T follicular helper cell (primary cell): ENCODE measurements at places on chromosomes 6 and 20.

- no peak for DNase-seq
Measured at GRCh38 chr6:72657407-72658197, 35.7 kb downstream of the KCNQ5 start.

DNA sequence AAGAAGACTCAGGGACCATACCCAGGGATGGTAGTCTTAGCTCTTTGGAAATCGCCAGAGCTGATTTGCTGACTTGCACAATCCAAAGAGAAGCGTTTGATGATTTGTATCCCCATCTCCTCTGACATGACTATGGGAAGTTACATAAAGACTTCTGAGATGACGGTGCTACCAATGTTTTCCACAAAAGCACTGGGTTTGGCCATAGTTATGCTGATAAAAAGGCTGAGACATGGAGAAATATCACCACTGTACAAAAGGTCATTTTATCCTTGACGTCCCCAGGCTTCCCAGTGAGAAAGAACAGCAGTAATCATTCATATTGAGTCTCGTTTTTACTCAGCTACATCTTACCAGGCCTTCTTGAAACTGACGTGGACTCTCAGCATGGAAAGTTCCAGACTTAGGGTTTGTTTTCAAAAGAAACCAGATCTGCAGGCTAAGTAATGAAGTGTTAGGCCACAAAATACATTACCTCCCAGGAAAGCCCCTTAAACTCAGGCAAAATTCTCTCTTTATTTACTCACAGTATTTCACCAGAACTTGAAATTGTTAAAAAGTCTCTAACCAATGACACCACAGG is 370.3 kb upstream of the JARID2 start:
- no peak for DNase-seq

DNA sequence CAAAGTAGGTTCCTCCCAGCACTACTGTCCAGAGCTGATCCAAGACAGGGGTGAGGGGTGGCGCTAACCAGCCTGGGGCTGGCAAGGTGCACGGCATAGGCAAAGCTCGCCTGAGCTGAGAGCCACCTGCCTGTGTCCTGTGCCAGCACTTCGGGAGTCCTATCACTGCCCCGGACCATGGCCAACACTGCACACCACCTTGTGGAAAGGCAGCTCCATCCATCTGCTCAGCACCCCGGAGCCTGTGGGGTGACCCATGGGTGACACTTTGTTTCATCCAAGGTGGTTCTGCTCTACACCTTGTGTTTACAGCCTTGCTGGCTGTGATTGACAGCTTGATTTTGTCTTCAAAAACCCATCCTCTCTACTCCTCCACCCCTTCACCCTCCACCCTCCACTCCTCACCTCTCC is 32.9 kb upstream of the GATA5 start:
- DNase-seq = no peak

DNA sequence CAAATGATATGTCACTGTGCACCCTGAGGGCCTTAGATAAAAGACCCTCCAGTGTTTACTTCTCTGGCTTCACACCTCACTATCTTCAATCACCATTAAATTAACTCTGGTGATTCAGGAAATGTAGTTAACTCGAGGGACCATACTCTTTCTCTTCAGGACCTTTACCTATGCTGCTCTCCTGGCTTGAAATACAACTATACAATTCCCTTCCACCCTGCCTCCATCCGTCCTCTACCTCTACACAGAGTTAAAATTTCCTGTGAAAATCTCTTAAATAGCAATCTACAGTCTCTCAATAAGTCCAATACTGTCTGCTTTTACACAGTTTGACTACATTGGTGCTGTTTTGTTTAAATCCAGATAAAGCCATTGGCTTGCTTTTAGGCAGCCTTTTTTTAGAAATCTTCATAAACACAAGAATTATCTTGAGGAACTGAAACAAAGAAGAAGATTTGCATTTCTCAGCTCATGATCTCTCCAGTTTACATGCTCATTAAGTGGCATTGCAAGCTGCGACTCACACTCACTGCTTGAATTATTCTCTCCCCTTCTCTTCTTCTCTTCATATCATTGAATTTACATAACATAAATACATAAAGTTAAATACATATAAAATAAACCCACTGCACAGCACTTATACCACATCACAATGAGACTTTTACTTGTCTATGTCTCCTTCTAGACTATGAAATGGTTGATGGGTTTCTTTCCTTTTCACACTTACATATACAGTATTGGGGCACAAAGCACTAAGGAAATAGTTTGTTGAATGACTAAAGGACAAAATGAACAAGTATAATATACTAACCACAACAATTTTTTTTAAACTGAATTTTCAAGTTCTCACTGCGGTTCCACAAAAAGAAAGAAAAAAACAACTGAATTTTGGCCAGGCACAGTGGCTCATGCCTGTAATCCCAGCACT is 239.0 kb upstream of the KCNQ5 start:
- DNase-seq = no peak

- no peak for DNase-seq
Measured at GRCh38 chr6:167157863-167158262, at the start of gene GPR31. Gene GPR31, minus strand, starts transcription at chr6:167157980. Its CDS starts 149 bp downstream, at chr6:167157831.

DNA sequence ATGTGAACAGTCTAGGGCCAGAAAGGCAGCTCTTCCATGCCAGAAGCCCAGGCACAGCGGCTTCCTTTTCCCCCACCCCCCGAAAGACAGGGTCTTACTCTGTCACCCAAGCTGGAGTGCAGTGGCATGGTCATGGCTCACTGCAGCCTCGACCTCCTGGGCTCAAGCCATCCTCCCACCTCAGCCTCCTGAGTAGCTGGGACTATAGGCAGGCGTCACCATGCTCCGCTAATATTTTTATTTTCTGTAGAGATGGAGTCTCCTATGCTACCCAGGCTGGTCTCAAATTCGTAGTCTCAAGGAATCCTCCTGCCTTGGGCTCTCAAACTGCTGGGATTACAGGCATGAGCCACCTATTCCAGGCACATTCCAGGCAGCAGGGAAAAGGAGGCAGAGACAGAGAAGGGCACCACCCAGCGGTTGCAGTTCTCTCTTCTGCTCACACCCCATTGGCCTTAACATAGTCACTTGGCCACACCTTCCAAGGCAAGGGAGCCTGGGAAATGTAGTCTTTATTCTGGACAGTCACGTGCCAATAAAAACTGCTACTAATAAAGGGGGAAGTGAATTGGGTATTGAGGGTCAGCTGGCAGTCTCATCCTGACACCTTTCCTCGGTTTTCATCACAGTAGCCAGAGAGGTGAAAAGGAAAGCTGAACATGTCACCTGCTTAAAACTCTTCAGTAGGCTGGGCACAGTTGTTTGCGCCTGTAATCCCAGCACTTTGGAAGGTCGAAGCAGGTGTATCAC is 205.9 kb downstream of the ZMYND8 start:
- DNase-seq = no peak

- DNase-seq = no peak
Measured at GRCh38 chr6:12296255-12296573, 6.1 kb downstream of the EDN1 start.

- no peak for DNase-seq
Measured at GRCh38 chr6:24966381-24966780, 30.6 kb upstream of the RIPOR2 start.

DNA sequence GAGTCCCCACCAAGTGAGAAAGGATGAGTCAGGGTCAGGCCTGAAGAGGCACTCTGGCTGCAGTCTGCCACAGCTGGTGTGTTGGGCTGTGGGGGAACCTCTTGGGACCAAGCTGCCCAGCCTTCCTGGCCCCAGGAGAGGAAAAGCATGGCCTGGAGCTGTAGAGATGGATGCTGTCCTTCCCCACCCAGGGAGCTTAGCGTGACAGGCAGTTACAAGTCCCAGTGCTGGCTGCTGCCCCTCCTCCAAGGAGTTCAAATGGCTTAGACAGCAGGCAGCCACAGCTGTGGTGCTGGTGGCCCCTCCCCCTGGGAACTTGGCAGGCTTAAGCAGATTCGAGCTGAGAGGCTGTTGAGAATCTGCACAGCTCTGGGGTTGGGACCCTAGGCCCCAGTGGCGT is 253.2 kb downstream of the PLCB1 start:
- no peak for DNase-seq

DNA sequence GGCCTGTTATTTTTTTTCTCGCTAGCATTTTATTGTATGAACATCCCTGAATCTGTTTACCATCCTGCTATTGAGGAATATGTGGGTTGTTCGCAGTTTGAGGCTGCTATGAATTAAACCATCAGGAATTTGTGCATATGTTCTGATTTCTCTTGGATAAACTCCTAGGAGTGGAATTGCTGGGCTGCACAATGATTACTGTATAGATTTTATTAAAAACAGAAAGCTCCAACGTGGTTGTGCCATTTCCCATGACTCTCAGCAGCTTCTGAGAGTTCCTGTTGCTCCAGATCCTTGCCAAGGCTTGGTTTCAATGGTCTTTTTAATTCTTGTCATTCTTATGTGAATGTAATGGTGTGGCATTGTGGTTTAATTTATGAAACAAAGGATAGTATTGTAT is 75.1 kb downstream of the EDN3 start:
- no peak for DNase-seq

DNA sequence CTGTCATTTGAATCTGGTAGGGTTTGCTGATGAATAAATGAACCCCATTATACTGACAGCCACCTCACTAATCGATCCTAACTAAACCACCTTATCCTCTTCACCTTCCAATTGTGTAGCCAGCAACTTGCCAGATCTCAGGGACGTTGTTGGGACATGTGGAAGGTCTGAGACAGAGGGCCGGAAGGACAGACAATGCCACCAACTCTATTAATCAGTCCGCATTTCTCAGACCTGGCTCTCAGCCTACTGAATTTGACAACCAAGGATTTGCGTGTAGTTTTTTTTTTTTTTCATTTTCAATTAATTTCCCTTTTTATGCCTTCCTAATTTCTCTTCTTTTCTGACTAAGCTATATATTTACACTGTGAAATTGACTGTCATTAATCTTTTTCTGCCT is 122.5 kb downstream of the CARMIL1 start:
- no peak for DNase-seq

- DNase-seq = no peak
Measured at GRCh38 chr6:46745973-46746372, 760 bp upstream of the ANKRD66 start.

DNA sequence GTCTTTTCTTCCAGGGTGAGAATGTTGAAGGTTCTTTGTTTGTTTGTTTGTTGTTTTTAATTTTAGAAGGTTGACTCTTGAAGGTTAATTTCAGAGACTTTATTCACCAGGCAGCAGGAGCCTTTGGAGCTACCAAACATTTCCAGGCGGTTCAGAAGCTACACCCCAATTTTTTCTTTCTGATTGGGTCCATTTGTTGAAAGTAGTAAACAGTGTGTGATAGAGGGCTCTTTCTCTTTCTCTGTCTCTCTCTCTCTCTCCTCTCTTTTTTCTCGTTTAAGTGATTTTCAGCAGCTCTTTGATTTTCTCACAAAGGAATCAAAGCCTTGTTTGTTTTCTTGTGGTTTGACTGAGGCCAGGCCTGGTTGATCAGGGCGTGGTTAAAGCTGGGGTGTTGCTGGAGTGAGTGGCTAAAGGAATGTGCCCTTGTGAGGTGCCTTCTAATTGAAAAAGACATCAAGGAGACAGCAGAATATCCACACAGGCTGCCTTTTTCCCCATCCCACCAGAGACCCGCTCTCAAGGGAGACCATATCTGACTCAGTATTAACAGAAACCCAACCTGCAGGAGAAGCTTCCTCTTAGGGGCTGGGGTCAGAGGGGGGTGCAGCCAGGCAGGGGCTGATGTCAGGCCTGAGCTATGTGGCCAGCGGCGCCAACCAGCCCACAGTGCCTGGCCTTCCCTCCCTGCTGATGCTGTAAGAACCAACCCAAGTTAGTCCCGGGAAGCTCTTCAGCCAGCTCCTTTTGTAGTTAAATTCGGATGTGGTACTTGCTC is 40.4 kb upstream of the NAA20 start:
- no peak for DNase-seq

DNA sequence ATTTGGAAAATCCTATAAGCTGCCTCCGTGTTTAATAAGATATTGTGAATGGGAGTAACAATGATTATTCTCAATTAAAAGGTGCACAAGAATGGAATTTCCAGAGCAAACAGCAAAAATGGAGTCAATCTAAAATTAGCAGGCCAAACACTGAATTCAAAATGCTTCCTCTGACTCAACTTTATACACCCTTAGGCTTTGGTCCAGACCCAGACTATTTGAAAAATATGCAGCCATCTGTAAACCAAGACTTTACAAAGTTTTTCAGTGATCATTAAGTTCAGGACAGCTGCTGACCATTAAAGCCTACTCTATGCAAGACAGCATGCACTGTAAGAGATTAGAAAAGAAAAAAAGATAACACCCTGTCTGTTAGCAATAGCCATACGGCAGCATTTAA is 39.4 kb upstream of the CCN6 start:
- no peak for DNase-seq

DNA sequence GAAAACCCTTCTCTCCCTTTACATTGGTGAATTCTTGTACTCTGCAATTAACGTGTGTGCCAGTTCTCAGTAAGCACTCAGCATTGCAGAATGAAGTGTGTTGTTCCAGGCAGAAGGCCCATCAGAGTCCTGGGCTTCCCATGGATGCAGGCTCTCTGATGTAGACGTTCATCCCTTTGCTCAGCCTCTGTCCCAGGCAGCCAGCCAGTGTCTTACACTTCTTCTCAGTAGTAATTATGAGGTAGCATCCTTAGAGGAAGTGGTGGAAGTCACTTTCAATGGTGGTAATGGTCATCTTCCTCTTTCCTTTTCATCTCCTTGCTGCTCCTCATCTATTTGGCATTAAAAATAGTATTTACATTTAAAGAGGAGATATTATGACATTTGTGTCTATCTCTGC is 66.7 kb upstream of the FYN start:
- DNase-seq = no peak

GRCh38 chr20:47216819-47217410 is 139.6 kb downstream of the ZMYND8 start:
- DNase-seq = no peak

DNA sequence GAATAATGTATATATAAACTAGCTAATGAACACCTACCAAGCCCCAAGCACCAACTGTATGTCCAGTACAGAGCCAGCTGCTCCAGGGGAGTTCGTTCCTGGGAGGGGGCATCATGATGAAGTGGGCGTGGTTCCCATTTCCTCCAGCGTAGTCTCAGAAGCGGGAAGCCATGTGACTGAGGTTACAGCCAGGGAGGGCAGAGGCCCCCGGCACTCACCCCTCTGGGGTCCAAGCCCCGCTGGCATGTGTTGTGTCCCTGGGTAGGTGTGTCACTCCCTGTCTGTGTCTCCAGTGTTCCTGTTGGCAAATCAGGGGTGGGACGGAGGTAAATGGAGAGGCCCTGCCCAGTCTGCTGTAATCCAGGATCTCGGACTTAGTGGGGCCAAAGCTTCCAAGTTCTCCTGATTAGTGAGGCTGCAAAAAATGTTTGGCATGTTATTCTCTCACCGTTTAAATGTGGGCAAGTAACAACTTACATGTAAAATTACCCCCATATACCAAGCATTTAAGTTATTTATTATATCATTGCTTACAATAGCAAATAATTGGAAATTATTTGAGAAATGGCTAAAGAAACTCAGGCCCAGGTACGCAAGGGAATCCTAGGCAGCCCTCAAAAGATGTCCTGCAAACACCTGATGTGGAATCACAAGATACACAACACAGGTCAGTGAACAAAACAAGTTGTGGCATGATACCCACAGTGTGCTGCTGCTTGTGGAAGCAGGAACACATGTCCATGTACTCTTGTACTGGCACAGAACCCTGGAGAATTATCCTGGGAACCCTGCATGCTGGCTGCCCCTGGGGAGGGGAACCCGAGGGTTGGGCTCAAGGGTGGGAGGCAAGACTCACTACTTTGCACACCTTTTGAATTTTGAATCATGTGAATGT is 22.2 kb downstream of the FAM110A start:
- no peak for DNase-seq
